Osteoblast (primary cell): ENCODE measurements at places on chromosomes 3 and 15. TPM values are rescaled to one million over a fixed set of nuclear protein-coding genes. Genes with fewer than 3 reads are reported as not detected.
A peak's percentile ranks its signal among the peaks of the same experiment; 100 is the strongest.

GRCh38 chr3:191966556-191966955, 505.6 kb downstream of the PYDC2 start:
- no peak for DNase-seq

- DNase-seq = no peak
Measured at GRCh38 chr3:43063114-43063513, 42.8 kb downstream of the POMGNT2 start.

DNA sequence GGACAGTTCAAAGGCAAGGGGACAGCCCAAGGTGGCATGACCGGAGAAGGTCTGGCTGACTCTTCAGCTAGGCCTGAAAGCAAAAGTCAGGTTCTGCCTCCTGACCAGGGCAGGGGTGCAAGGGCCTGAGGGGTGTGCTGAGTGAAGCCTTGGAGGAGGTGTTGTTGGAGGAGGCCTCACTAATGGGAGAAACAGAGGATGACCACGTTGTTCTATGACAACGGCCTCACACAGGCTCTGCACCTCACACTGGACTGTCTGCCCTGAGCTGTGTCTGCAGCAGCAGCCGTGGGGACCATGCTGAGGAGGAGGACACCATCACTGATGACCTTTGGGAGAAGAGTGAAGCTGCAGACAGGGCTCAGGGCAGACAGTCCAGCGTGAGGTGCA, 116.9 kb upstream of the ABHD17C start:
- DNase-seq = no peak

Gene KBTBD12
- not detected in 2 replicates for total RNA-seq

DNA sequence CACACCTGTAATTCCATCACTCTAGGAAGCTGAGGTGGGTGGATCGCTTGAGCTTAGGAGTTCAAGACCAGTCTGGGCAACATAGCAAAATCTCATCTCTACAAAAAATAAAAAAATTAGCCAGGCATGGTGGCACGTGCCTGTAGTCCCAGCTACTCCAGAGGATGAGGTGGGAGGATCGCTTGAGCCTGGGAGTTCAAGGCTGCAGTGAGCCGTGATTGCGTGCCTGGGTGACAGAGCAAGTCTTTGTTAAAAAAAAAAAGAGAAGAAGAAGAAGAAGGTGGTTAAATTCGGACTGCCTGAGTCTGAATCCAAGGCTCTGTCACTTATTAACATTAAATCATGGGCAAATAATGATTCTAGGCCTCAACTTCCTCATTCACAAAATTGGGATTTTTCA, 51.0 kb downstream of the EOMES start:
- no peak for DNase-seq

DNA sequence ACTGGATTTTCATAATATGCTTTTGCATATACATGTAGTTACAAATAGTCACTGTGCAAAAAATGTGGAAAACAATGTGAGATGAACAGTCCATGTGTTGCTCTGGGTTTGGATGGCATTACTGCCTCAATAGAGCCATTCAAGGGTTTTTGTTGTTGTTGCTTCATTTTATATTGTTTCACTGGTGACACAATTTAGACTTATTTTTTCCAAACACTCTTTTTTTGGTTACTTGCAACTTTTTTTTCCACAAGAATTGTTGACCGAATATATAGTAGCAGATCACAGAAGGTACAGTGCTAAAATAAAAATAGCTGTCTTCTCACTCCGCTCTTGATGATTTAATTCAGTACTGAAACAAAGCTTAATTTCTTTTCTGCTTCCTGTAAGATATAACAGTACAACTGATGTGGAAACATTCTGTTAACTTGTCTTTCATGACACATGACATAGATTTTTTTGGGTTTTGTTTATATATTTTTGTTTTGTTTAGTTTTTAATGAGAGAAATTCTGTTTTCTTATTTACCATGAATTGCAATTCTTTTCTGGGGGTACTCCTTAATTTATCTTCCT, 618.6 kb downstream of the NAALADL2 start:
- no peak for DNase-seq

Gene HRG
- not detected in 2 replicates for total RNA-seq

DNA sequence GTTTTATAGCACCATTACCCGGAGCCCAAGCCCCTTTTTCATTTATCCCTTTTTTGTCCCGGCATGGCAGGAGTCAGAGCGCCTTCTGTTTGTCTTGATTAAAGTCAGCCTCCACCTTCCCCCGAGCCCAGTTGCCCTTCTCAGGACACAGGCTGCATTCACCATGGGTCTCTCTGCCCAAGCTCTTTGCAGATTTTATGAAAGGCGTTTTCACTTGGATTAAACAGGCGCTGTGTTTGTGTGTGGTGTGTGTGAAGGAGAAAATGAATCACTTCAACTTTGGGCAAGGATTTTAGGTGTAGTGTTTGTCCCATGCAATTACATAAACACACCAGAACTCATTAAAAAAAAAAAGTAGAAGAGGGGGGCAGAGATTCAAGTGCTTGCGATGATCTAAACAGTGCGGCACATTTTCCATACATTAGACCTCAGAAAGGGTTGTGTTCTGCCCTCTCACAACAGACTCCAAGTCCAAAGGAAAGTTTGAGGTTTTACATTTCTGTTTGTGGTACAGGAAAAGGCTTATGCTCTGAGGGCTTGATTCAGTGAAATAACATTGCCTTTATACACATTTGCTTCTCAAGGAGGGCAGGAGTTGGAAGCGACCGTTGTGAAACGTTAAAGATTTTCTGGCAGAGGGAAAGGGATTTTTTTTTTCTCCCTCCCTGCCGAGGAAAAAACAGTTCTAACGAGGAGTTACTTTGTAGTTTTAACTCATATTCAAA, 14.5 kb upstream of the IL16 start:
- no peak for DNase-seq

Gene CHRFAM7A
- total RNA-seq = under 0.01 and 0.72 TPM in 2 replicates

Gene C2CD4B
- not detected in 2 replicates for total RNA-seq

- DNase-seq = no peak
Measured at GRCh38 chr15:65903296-65904073, 34.2 kb downstream of the RAB11A start.

Gene SLC9C1
- total RNA-seq = not detected in 2 replicates

GRCh38 chr3:141368062-141368924, at the start of gene ZBTB38:
ZBTB38 (plus strand) TSS chr3:141368504; CDS start chr3:141442389, 73,885 bp downstream.
- DNase-seq = peak; percentile 90

DNA sequence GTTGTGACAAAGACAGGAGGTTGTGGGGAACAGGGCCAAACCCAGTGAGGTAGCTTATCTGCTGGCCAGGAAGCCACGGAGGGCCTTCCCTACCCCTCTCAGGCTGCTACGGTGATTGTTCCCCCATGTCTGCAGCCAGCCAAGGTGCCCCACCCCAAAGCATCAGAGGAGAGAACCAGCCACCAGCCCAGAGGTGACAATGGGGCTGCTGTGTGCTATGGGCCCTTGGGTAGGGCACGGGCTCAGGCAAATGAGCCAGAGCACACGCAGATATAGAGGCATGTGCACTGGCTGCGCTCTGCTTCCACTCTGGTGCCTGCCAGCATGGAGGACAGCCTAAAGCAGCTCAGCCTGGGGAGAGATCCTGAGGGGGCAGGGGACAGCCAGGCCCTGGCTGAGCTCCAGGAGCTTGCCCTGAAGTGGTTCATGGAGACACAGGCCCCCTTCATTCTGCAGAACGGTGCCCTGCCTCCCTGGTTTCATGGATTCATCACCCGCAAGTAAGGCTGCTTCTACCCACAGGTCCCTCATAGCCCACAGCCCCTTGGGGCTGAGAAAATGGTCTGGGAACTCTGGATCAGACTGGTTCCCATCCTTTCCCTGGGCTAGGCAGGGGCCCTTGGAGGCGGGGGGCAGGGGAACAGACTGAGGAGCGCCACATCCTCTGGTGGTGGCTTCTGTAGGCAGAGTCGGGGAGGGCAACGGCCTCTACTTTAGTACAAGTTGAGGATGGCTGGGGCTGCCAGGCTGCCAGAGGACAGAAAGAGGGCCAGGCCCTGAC, at the start of gene SH2D7:
TSS of gene SH2D7 (plus strand) at position 301 of the 781 bp plus-strand sequence. CDS start at position 325, 24 bp downstream.
- DNase-seq = no peak

DNA sequence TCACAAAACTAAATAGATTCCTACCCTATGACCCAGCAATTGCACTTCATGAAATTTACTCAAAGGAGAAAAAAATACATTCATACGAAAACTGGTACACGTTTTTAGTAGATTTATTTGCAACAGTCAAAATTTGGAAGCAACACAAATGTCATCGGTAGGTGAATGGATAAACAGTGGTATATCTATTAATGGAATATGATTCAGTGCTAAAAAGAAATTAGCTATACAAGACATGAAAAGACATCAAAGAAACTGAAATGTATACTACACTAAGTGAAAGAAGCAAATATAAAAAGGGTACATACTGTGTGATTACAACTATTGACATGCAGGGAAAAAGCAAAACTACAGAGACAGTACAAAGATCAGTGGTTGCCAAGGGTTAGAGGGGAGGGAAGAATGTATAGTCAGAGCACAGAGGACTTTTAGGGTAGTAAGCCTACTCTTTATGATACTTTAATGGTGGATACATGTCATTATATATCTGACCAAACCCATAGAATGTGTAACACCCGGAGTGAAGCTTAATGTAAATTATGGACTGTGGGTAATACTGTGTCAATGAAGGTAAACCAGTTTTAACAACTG, 31.6 kb downstream of the RFX7 start:
- DNase-seq = no peak

GRCh38 chr3:184760337-184761074, 48.6 kb upstream of the MAGEF1 start:
- DNase-seq = peak; percentile 69

- DNase-seq = no peak
Measured at GRCh38 chr3:133069556-133070286, 31.5 kb downstream of the TMEM108 start.

Gene GANC
- 21.0 and 24.2 TPM in 2 replicates for total RNA-seq

- no peak for DNase-seq
Measured at GRCh38 chr3:193827040-193827669, 234.1 kb downstream of the OPA1 start.

- no peak for DNase-seq
Measured at GRCh38 chr3:171261487-171261886, 198.7 kb downstream of the TNIK start.

GRCh38 chr3:122421101-122421500, 5.2 kb upstream of the WDR5B start:
- DNase-seq = no peak

- no peak for DNase-seq
Measured at GRCh38 chr3:46029953-46030543, 2.8 kb upstream of the XCR1 start.

- no peak for DNase-seq
Measured at GRCh38 chr3:115698851-115699591, 75.7 kb downstream of the GAP43 start.

Gene PPIP5K1
- total RNA-seq = 20.3 and 45.1 TPM in 2 replicates

DNA sequence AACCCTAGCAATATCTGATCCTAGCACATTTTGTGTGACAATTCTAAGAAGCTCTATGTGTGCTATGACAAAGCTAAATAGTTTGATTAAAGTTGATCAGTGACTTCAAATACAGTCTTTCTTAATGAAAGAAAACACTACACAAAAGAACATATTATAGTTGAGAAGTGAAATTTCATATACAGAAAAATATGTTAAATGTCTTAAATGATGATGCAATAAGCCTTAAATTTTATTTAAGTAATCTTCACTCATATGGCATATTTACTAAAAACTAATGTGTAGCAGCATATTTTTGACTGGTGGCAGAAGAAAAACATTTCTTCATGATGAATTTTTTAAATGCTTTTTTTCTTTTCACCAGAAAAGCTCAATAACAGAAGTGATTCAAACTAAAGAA, 485.5 kb downstream of the TUSC7 start:
- DNase-seq = no peak

DNA sequence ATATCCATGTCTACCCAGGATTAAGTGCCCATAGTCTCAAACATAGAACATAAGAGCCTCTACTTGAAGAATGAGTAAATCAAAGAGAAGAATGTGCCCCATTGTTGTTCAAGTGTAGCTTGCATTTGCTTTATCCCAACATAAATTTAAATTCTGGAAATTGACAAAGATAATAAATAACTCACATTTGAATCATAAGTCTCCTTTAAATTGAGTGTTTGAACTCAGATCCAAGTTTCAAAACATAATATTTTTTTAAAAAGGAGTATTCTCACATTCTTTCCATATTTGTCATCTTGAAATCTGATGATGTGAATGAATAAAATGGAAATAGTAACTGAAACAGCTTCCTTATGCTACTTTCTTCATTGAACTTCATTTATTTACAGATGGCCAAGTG, 135.2 kb downstream of the MECOM start:
- DNase-seq = peak; percentile 74

DNA sequence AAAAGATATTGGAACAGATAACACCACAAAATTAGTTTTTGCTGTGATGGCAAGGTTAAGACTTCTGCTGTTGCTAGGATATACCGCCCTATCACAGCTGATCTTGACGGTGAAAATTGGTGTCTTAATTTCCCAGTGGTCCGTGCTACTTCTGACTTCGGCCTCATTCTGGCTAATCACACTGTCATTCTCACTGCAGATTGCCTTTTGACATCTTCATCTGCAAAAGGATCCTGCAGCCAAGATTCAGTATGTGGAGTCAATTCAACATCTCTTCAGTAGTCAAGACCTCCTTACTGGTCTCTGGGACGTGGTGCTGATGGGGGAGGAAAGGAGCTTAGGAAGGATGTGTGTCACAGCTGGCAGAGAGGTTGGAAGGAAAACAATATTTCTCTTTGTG, 438.6 kb downstream of the WDR72 start:
- no peak for DNase-seq

DNA sequence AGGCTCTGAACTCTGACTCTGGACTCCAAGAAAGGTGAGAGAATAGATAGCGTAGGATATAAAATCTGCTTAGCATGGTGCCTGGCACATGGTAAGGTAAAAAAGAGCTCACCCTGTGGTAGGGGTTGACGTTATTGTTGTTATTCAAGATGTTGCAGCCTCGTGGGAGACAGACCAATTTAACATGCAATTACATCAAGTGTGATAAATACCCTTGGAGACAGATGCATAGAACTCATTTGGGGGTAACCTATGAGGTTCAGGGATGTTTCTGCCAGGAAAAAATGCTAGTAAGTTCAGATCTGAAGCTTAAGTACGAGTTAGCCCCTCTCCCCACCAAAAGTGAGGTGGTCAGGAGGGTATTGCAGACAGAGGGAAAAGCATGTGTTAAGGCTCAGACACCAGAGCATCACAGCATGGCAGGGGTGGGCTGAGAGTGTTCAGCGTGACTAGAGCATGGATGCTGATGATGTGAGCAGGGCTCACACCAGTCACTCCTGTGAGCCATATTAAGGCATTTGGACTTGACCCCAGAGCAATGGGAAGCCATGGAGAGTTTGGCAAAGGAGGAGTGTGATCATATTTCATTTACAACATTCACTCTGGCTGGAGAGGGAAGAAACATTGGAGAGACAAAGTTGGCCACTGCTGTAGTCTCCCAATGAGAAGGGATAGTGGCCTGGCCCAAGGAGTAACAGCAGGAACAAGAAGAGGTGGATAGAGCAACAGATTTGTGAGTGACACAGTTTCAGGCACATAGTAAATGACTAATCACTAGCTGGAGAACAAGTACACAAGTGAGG, 181.0 kb downstream of the UACA start:
- peak; percentile 97 for DNase-seq

Gene MEIS2
- 14.7 and 17.7 TPM in 2 replicates for total RNA-seq

- no peak for DNase-seq
Measured at GRCh38 chr3:71723452-71724170, 1.6 kb downstream of the EIF4E3 start.

- no peak for DNase-seq
Measured at GRCh38 chr3:148932972-148933371, 58.4 kb upstream of the GYG1 start.

Gene CDHR4
- under 0.01 TPM in 1 of 2 replicates, not detected in the other for total RNA-seq
